ENCODE measurements at places on chromosomes 4 and X.

DNA sequence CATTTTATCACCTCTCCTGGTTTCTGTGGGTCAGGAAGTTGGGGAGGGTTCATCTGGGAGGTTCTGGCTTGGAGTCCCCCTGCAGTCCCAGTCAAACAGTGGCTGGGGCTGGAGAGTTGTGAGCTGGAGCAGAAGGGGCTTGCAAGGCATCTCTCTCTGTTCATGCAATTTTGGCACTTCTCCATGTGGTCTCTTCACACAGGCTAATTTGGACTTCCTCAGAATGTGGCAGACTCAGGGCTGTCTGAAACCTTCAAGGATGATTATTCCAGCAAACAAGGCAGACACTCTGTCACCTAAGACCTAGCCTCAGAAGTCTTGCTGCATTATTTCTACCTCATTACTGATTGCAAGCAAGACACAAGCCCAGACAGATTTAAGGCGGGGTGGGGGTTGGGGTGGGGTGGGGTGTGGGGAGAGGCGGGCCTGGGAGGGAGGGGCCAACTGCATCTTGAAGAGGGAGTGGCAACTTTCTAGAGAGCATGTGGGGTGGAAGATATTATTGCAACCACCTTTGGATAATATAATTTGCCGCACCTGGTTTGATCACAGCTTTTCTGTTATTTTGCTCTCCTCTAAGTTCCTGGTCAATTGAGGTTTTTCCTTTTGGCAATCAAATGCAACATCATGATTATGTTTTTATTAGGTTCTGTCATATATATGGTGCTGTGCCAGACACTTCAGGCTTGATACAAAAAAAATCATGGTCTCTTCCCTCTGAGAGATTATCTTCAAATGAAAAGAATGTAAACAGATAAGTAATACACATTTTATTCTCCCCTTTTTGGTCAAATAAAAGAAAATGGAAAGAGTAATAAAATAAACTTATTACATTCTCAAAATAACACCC is 799.5 kb downstream of the RPA4 start:
- DNase-seq = no peak

DNA sequence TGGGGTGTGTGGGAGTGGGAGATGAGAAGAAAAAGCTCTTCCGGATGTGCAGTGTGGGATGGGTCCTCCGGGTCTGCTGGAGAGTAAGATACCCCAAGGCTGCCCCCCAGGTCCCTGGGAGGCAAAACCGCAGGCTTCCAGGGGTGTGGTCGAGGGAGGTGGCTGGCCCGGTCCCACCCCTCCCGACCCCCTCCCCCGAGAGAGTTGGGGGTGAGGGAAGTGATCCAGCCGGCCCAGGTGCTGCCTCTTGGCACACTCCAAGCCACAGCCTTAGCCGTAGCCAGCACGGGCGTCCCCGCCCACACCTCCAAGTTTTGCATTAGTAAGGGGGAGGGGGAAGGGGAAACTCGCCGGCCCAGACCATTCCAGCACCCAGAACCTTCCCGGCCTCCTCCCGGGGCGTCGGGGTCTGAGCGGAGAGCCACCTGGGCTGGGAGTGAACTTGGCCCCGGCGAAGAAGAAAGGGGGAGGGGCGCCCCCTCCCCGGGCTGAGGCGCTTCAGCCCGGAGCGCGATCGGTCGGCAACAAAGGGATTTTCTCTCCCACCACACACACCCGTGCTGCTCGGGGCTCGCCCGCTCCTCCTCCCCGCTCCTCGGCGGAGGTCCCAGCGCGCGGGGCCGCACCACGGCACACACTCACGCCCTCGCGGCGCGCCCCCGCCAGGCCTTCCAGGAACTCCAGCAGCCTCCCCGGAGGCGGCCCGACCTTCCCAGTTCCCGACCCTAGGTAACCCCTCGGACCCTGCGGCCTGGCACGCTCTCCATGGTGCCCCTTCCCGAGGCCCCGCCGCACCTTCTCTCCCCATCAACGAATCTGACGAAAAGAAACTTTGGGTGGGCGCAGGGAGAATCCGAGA is 14.4 kb downstream of the BCOR start:
- DNase-seq = no peak

GRCh38 chrX:920234-920799 is 289.7 kb downstream of the SHOX start:
- DNase-seq = no peak

DNA sequence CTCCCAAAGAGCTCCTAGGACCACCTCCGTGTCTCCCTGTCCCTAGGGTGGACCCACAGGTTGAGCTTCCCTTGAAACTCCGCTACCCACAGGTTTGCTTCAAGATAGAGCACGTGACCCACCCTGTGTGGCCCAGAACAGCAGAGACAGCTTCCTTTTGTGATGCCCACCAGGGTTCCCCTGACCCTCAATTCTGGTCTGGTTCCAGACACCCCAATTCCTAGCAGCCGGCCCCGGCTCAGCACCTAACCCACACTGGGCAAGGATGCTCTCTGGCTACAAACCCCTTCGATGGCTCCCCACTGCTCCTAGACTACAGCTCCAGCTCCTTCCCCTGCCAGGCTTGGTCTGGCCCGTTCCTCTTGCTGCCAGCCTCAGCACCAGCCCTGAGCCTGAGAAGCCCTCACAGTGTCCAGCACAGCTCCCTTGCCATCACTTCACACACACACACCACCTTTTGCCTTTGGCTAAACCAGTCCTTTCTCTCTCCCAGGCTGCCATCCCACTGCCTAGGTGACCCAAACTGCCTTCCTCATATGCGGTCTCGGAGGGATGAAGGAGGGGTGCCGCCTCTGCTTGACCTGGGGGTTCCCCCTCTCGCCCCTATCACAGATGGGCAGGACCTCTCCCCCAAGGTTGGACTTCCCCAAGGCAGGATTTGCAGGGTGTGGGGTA is 6.2 kb downstream of the PNCK start:
- no peak for DNase-seq

DNA sequence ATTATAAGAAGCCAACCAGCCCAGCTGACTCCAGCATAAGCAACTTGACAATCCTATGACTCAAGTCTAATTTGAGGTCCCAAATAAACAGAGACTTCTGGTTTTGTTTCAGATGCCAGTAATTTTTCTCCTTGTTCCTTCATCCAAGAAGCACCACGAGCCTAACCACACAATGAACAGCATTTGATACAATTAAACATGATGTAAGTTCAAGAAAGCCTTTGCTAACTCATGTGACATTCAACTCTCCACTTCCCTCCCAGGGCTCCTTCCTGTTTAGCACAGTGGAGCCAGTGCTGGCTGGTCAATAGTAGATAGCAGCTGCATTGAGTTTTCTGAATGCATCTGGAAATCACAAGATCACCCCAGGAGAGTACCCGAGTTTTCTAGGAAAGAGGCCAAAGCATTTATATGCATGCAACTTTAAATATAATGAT is 206.3 kb downstream of the ARHGAP24 start:
- peak; percentile 46 for DNase-seq

- DNase-seq = peak; percentile 20
Observed at GRCh38 chr4:139050446-139050845, 34.9 kb downstream of the NOCT start.

GRCh38 chrX:125202591-125203248 is 117.0 kb upstream of the TEX13C start:
- no peak for DNase-seq

GRCh38 chrX:25851141-25851540 is 287.0 kb upstream of the MAGEB18 start:
- DNase-seq = no peak

- no peak for DNase-seq
Observed at GRCh38 chr4:37970702-37971101, 10.5 kb downstream of the PTTG2 start.

GRCh38 chr4:170938588-170938987 is 848.8 kb upstream of the AADAT start:
- DNase-seq = no peak

GRCh38 chr4:101155945-101156344 is 191.4 kb downstream of the PPP3CA start:
- no peak for DNase-seq

DNA sequence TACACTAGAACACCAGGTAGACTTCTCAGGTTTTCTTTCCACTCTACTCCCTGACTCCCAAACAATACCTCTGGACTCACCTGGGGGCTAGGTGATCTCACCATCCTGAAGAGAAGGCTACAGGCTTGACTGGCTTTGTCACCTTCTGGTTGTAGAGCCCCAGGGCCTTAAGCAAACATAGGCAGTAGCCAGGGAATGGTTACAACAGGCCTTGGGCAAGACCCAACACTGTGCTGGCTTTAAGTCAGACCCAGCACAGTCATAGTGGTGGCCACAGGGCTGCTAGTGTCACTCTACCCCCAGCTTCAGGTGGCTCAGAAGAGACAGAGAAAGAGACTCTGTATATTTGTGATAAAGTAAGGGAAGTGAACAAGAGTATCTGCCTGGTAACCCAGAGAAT is 118.1 kb upstream of the EMCN start:
- no peak for DNase-seq

GRCh38 chr4:166128403-166128802 is 255.4 kb downstream of the TLL1 start:
- no peak for DNase-seq

- DNase-seq = no peak
Observed at GRCh38 chrX:123081776-123082175, 102.3 kb upstream of the GRIA3 start.

DNA sequence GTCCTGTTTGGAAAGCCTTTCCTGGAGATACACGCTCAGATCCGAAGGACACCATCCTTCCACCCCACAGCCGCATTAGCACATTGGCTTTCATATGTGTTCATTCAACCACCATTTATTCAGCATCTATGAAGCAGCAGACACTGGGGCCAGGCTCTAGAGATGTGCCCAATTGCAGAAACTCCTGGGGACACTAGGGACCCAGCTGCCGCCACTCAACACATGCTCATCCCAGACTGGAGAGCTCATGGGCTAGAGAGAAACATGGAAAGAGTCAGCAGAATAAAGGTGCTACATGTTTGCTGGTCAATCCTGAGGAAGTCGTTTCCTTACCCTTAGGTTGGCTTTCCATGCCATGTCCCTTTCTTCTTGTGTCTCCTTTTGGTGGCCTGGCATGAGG is 7.6 kb downstream of the CTAG1A start:
- DNase-seq = no peak
